ENCODE measurements at places on chromosomes 3 and 15.

- no peak for DNase-seq
Measured at GRCh38 chr3:190073264-190074008, 47.3 kb downstream of the P3H2 start.

DNA sequence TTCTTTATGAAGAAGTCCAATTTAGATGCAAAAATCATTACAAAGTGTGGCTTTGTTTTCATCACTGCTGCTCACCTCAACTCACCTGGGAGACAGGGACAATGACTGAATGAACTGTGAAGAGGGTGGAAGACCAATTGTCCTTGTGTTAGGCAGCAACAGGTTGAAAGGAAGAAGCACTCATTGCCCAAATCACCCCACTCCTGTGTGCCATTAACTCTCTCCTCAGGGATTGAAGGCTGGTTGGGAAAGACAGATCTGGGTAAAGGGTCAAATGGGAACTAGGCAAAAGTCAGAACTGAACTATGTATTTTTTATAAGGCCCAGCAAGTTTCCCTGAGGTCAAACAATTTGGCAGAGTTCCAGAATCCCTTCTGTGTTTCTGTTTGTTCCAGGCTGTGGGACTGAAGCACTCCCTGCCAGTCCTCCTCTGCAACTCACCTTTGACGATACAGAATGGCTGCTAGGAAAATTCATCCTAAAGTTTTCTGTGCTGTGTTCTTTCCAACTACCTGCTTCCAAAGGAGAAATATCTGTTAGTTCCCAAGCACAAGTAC lies 68.6 kb upstream of the CCDC39 start:
- DNase-seq: no peak

- DNase-seq: no peak
Measured at GRCh38 chr3:22244761-22245521, 493.9 kb upstream of the ZNF385D start.

DNA sequence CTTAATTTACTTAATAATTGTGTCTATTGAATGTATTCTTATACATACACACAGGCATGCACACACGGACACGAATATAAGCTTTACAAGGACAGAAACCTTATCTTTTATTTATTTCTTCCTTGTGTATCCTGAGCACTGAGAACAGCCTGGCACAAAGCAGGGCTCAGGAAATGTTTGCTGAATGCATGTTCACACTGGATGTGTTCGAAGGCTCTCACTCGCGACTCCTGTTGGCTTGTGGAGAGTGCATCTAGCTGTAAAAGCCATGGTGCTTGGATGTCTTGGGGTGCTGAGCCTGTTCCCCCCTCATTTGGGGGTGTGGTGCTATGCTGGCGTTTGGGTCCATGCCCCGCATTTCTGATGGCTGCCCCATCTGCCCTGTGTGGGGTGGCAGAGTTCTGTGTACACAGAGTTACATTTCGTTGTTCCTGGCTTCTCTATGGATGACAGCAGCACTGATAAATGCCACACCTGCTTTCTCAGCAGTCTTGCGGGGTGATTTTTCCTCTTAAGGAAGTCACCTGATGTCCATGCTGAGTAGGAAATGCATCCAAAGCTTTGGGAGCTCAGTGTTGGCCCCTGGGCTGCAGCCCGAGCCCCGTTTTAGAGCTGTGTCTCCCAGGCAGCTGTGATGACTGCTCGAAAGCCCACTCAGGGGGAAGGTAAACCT lies 148.5 kb downstream of the IGF1R start:
- peak; percentile 20 for DNase-seq

- DNase-seq: no peak
Measured at GRCh38 chr3:14522768-14523167, 17.4 kb downstream of the GRIP2 start.

GRCh38 chr15:58440158-58440910 lies 8.5 kb downstream of the LIPC start:
- DNase-seq: no peak

- no peak for DNase-seq
Measured at GRCh38 chr15:44550256-44550655, 13.3 kb downstream of the EIF3J start.

DNA sequence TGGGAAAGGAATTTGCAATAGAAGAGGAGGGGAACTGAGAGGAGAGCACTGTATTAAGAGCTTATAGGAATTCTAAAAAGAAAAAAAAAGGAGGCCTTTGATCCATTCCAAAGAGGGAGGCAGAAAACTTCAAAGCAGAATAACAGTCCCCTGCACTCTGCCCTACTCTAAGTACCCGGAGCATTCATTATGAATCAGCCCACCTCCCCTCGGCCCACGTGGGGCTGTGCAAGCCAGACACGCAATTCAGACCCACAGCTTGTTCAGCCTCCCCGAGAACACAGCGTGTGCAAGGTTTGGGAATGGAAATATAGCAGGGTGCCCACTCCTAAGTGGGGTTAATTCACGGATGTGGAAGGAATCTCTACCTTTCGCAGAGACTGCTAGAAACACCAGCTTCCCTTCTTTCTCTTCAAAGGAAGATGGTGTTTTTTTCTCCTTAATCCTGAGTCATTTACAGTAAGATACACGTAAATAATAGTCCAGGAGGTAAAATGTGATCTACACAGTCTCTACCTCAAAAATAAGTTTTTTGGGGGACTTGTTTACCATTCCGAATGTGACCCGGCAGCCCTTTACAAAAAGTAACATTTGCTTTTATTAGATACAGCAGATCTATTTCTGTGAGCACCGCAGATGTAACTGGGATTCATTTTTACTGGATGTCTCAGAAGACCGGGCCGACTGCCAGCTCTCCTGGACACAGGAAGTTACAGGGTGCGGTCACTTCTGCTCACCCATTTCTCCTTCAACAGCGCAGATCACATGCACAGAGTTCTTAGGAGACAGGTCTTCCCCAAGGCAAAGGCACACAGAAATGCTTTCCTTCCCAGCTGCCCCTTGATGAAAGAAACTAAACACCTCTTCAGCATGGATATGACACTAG lies 768.5 kb upstream of the CFAP20DC start:
- no peak for DNase-seq

DNA sequence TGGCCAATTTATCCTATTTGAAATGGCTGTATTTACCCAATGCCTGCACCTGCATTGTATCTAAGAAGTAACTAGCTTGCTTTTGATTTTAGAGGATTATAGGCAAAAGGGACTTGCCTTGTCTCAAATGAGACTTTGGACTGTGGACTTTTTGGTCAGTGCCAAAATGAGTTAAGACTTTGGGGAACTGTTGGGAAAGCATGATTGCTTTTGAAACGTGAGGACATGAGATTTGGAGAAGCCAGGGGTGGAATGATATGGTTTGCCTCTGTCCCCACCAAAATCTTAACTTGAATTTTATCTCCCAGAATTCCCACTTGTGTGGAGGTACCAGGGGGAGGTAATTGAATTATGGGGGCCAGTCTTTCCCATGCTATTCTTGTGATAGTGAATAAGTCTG lies 1505.4 kb downstream of the SI start:
- no peak for DNase-seq

DNA sequence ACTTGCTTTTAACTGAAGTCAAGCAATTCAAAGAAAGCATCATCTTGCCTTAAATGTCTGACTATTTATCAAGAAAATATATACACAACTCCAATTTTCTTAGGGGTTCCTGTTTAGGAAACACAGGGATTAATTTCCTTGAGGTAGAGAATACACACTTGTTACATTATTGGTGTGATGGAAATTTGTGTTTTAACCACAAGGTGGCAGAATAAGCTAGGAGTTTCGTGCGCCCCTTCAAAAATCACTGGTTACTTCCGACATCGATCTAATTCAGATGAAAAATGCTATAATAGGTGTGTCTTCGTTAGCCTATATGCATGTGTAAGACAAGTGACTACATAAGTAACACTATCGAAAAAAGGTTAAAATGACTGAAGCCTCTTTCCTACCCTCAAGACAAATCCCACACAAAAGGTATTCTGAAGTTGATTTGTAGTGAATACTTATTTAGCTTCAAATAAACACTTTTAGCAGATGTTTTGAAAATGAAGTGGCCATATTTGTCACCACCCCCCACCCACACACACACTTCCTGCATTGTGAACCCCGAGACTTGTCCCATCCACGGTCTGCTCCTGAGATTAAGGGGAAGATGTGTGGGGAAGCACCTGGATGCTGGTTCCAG lies 246.5 kb downstream of the ROBO1 start:
- DNase-seq: no peak

DNA sequence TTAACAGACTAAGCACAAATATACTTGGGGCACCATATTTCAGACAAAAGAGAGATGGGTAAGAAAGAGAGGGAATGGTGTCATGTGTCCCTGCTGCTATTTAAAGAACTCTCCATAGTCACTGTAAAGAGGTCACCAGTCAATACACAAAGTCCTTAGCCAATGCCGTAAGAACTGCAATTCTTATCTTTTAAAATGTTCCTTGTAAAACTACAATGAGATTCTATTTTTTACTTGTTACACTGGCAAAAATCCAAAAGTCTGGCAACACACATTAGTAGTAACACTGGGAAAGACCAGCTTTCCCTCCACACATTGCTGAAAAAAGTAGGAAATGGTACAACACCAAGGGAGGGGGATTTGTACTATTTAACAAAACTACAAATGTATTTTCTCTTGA lies 189.4 kb downstream of the TBC1D5 start:
- no peak for DNase-seq

DNA sequence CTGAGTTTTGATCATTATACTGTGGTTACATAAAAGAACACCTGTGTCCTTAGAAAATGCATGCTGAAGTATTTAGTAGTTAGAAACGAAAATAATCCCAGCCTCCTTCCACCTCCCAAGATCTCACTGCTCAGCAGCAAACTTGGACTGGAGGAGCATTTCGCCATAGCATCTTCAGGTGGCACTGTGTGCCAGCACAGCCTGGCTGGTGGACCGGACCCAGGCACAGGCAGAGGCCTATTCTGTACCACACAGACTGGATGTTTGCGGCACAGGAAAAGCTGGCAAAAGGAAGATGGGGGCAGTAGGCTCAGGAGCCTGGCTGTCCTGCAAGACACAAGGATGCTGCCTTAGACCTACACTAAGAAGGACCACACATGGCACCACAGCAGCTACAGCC lies 10.2 kb downstream of the STIMATE start:
- DNase-seq: no peak

DNA sequence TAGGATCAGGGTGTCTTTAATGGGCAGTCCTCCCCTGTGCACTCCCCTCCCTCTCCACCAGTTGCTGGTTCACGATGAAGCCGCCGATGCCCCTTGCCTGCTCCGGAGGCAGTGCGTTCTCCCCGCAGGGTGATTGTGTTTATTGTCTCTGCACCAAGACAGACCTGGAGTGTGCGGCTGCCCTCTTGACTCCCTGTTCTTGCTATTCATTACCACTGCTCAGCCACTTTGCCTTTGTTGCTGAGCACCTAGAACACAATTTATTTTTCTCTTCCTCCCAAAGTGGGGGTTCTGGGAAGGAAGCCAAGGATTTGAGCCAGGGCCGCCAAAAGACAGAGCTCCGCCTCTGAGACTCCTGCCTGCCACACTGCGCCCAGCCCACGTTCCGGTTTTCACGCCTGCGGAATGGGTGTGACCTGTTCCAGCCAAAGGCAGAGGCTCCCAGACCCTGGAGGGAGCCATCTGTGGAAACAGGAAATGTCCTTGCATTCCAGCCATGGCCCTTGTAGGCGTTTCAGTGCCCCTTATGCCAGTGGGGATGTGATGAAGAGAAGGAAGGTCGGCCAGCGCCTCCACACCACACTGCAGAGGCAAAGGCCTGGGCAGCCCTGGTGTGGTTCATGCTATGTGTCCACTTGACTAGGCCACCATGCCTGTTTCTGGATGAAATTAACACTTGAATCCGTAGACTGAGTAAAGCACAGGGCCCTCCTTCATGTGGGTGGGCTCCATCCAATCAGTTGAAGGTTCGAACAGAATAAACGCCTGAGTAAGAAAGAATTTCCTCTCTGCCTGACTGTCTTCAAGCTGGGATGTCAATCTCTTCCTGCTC lies 85.8 kb downstream of the HMG20A start:
- peak; percentile 64 for DNase-seq

- no peak for DNase-seq
Measured at GRCh38 chr15:70758790-70759462, 4.4 kb downstream of the UACA start.

- DNase-seq: no peak
Measured at GRCh38 chr3:17745301-17745700, 2.9 kb upstream of the TBC1D5 start.

GRCh38 chr3:33437556-33438283 lies 2.5 kb downstream of the UBP1 start:
- DNase-seq: no peak

DNA sequence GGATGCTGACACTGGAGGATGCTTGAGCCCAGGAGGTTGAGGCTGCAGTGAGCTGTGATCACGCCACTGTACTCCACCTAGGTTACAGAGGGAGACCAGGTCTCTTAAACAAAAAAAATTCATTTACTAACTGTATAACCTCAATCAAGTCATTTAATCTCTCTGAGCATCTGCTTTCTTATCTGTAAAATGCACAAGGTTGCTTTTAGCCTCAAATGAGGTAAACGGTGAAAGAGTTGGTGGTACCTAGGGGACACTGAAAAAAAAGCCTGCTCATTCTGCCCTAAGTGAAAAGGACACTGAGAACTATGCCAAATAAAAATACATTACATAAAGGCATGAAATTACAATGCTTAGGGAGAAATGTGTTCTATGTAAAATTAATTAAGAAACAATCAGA lies 3.4 kb downstream of the PP2D1 start:
- DNase-seq: no peak

DNA sequence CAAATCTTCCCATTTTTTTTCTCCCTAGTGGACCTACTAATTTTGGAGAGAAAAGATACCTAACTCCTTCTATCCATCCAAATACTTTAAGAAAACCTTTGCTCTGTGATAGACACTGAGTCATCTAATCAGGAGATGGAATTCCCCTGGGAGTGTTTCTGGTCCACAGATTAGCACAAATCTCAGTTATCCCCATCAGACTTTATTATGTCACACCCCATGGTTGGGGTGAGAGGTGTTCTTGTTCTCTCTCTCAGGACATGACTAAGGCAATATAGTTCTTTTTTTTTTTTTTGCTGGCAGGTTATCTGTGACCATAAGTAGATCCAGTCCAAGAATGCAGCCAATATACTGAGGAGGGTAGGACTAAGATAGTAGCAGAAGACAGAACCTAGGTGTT lies 15.8 kb downstream of the SLC9A9 start:
- DNase-seq: no peak

- DNase-seq: no peak
Measured at GRCh38 chr15:86796521-86796920, 716.9 kb downstream of the AGBL1 start.

- no peak for DNase-seq
Measured at GRCh38 chr15:87224404-87224803, 1032.1 kb downstream of the NTRK3 start.

DNA sequence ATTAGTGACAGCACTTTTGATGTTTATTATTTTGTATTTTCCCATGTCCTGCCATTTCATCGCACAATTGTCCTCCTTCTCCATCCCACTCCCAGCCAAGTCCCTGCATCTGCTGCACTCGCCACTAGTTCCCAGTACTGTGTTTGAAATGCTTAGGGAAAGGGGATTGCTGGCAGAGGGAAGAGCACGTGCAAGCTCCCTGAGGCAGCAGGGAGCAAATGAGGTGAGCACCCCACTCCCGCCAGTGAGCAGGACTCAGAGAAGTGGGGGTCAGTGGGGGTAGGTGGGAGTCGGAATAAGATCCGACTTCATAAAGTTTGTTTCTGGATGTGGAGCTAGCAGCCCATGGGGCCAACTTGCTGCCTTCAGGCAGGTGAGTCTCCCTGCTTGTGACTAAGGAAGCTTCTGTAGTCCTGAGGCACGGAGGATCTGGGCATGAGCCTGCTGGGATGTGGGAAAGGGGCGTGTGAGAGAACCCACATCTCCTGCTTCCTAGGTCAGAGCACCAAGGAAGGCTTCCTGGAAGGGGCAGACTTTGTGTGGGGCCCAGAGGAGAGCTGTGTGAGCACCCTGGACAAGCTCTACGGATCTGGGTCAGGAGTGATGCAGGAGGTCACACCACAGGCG lies 99.7 kb upstream of the TLE3 start:
- DNase-seq: no peak

All from vagina (tissue), 2 donors.